GM12891 (cell line): ENCODE measurements at places on chromosomes 6 and 20.

- DNase-seq = peak; percentile 9
These were observed 185.8 kb upstream of the MAN1A1 start for GRCh38 chr6:119535332-119535731.

- no peak for DNase-seq
These were observed 3.4 kb upstream of the MICAL1 start for GRCh38 chr6:109458774-109459531.

GRCh38 chr6:146433881-146434731 is 109.5 kb upstream of the RAB32 start:
- no peak for DNase-seq

DNA sequence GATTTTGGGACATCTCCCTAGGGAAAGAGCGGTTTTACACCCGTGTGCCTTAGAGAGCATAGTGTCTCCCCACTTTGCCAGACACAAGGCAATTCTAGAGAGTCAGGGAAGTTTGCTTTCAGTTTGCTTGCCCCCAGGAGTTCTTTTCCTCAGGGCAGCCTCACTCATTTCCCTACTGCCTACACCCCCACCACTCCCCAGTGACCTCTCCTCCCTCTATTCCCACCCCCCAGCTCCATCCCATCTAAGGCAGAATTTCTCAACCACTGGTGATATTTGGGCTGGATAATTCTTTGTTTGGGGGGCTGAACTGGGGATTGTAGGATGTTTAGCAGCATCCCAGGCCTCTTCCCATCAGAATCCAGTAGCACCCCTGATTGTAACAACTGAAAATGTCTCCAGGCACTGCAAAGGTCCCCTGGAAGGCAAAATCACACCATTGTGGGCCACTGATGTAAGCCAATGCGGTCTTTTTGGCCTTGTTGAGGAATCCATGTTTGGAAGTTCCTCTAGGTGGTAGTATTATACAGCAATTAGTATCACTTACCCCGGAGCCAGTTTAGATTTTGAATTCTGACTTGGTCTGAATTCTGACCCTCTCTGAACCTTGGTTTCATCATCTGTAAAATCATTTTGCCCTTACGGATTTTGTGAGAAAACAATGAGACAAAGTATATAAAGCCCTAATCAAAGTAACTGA is 1.3 kb downstream of the EPPIN start:
- DNase-seq = no peak

DNA sequence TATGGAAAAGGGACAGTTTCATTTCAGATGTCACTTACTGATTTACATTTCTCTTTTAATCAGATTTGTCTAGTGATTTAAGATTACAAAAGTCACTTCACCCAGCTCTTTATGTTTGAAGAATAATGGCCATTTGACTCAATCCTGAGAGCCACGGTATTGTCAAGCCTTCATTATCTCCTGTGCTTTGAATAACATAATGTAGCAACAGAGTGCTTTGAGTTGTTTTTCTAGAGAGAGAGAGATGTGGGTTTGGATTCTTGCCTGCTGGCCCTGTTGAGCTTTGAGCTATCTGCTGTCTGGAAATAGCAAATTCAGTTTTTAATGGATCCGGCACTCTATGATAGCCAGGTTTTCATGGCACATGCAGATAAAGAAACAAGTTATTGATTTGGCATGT is 478.4 kb upstream of the SOX4 start:
- DNase-seq = no peak

DNA sequence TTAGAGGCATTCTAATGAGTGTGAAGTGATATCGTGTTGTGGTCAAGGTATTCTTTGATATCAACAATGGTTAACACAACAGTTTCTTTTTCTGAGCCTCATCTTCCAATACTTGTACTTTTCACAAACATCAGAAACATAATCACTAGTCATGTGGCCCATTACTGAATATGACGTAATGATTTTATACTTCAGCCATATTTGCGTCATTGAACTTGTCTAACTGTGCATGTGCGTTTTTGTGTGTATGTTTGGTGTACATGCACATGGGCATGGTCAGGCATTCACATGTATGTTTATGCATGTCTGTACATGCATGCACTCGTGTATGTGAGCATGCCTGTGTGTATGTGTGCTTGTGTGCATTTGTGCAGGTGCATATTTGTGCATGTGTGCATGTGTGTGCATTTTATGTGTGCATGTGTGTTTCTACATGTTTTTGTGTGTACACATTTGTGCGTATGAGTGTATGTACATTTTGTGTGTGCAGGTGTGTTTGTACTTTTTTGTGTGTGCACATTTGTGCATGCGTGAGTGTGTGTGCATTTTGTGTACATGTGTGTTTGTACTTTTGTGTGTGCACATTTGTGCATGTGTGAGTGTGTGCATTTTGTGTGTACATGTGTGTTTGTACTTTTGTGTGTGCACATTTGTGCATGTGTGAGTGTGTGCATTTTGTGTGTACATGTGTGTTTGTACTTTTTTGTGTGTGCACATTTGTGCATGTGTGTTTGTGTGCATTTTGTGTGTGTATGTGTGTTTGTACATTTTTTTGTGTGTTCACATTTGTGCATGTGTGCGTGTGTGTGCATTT is 29.4 kb downstream of the PRR18 start:
- no peak for DNase-seq

GRCh38 chr6:136790411-136791295 is 1.6 kb downstream of the MAP3K5 start:
- no peak for DNase-seq

GRCh38 chr20:39036851-39037250 is 74.7 kb downstream of the DHX35 start:
- no peak for DNase-seq

DNA sequence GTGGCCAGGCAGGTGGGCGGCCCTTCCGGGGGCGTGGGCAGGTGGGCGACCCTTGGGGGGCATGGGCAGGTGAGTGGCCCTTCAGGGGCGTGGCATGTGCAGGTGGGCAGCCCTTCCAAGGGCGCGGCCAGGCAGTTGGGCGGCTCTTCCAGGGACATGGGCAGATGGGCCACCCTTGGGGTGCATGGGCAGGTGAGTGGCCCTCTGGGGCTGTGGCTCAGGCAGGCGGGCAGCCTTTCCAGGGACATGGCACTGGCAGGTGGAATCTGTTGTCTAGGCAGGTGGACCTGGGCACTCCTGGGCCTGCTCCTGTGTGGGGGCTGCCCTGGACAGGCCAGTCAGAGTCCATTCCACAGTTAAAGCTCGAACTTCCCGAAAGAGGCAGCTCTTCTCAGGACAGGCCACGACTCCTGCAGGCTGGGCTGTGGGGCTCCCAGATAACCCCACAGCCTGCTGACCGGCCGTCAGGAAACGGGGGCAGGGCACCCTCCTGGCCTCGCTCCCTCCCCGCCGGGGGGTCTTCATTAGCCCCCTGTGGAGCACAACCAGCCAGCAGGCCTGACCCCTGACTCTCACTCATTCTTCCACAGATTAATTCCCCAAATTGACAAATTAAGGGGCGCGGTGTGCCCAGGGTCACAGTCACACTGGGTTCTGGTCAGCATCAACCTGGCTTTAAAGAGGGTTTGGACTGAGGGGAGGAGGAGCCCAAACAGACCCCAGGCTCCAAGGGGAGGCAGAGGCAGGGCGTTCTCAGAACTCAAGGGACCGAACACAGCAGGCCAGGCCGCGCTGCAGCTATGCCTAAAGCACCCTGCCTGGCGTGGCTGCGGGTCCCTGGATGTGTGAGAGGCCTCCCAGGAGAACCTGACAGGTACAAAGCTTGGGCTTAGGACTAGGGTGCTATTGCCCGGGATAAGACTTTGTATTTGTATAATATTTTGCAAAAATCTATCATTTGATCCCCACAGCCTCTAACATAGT is 130.0 kb downstream of the DLL1 start:
- no peak for DNase-seq

- no peak for DNase-seq
These were observed 32.6 kb downstream of the AIG1 start for GRCh38 chr6:143093290-143093689.

DNA sequence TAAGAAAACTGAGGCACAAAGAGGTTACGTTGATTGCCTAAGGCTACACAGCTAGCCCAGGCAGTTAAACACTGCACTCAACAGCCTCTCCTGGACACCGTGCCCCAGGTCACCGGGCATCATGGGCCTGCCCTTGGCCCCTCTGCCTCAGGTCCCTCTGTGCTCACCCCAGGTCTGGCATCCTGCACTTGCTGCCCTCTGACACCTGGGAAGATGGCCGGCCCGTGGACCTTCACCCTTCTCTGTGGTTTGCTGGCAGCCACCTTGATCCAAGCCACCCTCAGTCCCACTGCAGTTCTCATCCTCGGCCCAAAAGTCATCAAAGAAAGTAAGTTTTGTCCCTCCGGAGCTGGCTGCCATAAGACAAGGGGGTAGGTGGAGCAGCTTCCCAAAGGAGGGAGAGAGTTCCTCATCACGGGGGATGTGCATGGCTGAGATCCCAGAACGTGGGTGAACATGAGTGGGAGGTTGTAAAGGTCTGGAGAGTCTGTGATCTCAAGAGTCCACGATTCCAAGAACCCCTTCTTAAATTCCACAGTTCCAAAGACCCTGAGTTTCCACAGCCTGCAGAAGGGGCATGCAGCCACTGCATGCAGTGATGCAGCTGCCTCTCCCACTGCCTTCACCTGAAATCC is 3.0 kb downstream of the BPIFB1 start:
- DNase-seq = no peak

- no peak for DNase-seq
These were observed 151.2 kb downstream of the ELOVL4 start for GRCh38 chr6:79796197-79796596.

GRCh38 chr6:159726918-159727716 is at the start of gene WTAP:
Gene WTAP (plus strand): TSS chr6:159727506. CDS start chr6:159736266, 8,760 bp downstream.
- DNase-seq = peak; percentile 81

- DNase-seq = no peak
These were observed 8.2 kb downstream of the DIDO1 start for GRCh38 chr20:62918147-62918546.

DNA sequence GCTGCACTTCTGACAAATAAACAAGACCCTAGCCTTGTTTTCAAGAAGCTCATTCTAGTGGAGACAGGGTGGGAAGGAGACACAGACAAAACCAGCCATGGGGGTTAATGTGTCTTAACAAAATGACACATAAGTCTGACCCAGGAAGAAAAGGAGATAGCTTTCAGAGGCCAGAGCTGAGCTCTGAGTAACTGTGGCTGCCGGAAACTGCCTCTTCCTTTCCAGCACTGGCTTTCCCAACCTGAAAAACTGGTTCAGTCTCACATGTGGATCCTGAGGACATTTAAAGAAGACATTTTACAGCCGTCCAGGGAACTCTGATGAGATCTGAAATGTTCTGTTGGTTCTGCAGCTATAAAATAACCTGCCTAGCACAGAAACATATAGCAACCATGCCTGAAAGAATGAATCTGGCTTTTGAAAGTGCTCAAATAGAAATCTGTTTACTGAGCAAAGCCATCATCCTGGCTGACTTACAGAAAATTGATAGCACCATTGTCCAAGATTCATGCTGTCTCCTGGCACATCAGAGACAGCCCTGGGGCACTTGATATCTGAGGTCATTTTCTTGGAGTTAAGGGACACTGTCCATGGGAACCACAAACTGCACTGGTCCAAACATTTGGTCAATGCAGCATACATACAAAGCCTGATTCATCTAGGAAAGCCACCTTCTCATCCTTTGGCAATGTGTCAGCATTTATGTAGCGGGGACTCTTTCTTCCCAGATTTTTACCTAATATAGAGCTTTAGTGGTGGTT is 83.2 kb upstream of the PAX1 start:
- no peak for DNase-seq

GRCh38 chr6:109526905-109527628 is 44.0 kb upstream of the ZBTB24 start:
- DNase-seq = no peak

GRCh38 chr6:160832422-160832821 is 130.4 kb downstream of the PLG start:
- no peak for DNase-seq

GRCh38 chr20:24437196-24438082 is 32.0 kb upstream of the SYNDIG1 start:
- DNase-seq = no peak

- DNase-seq = no peak
These were observed 247.9 kb downstream of the ANKRD60 start for GRCh38 chr20:57980506-57980905.

DNA sequence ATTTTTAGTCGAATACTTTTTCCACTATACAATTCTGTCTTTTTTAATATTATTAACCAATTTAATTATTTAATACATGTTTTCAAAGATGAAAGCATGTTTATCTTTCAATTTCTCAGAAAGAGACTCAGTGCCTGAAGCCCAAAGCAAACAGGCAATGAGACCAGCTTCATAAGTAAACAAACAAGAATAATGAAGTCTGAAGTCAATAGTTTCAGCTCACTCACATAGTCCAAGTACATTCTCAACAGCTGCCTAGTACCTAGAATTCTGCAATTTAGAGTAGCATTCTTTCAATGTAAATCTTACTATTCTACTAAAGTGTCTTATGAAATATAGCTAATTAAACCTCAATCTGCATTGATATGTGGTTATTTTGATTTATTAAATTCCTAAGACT is 626.5 kb upstream of the NRSN1 start:
- DNase-seq = no peak

DNA sequence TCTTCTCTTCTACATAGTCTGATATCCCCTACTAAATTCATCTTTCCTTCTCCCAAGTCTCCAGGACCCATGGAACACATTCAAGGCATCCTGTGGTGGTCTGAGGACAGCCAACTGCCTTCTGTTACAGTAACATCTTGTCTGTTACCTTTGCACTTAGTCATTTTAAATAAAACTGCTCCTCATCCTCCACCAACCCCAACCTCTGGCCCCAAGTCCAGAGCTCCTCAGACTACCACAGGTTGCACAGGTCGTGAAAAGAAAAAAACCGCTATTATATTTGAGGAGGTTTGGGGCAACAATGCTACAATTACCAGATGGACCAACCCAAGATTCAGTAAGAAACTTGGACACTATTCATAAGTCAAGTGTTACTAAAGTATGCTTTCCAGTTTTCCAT is 49.9 kb downstream of the MAN1A1 start:
- no peak for DNase-seq

DNA sequence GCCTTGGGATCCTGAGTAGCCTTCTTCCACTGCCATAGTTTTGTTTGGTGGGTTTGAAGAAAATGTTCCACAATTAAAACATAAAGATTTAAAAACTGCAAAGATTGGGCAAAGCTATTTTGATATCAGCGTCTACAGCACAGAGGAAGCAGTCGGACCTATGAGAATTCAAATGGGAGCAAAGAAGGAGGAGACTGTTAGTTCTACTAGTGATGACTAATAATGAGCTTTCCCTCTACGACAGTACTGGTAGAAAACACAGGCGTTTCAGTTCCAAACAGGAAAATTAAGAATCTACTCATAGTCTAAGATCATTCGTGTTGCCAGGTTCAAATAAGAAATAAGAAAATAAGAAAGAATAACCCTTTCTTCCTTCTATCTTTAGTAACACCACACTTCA is 121.2 kb downstream of the INSM1 start:
- no peak for DNase-seq

GRCh38 chr20:41408986-41409385 is 42.4 kb upstream of the EMILIN3 start:
- no peak for DNase-seq

- no peak for DNase-seq
These were observed 301.1 kb downstream of the TBC1D7 start for GRCh38 chr6:13027207-13027606.
